ENCODE measurements at places on chromosomes 5 and 9.

- no peak for DNase-seq
Observed at GRCh38 chr5:57025961-57026360, 74.0 kb upstream of the MIER3 start.

GRCh38 chr9:88824711-88825110 lies 166.6 kb upstream of the S1PR3 start:
- DNase-seq = no peak

DNA sequence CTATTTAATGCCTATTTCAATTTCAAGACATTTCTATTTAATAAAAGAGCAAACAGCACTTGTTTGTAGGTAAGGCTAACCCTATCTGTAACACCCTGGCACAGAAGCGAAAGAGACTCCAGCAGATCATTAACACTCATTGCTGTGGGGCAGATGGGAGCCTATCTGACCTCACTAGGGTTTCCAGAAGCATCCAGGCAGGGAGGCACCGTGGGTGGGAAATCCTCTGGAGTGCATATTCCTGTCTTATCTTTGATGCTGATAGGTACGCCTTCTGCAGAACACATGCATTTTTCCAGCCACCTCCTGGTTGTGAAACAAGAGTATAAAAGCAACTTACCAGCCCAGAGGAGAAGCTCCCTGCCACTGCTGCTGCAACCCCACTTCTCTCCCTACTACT lies 233.7 kb downstream of the GLIS3 start:
- DNase-seq = no peak

DNA sequence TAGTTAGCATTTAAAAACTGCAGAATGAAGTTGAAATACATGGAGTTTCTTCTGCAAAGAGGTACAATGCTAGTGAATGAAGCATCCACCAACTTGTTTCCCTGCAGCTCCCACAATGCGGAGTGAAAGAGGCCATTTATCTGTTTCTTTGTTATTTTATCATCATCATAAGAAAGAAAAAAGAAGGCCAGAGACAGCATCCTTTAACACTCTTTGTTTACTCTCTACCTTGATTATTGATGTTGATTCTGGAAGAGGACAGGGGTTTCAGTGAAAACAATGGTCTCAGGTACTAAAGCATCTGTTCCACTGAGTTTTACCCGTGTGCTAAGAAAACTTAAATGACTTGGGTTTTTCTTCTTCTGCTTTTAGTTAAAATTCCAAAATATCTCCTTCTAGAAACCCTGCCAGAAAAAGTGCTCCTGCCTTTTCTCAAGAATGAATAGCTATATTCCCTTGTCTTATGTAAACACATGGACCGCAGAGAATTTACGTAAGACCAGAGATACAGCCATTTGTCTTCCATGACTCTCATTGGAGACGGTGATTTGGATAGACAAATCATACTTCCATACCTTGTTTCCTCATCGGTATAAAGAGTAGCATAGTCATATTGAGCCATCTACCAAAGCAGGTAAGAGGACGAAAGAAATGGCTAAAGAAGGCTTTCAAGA lies 81.1 kb downstream of the EFNA5 start:
- DNase-seq = no peak

DNA sequence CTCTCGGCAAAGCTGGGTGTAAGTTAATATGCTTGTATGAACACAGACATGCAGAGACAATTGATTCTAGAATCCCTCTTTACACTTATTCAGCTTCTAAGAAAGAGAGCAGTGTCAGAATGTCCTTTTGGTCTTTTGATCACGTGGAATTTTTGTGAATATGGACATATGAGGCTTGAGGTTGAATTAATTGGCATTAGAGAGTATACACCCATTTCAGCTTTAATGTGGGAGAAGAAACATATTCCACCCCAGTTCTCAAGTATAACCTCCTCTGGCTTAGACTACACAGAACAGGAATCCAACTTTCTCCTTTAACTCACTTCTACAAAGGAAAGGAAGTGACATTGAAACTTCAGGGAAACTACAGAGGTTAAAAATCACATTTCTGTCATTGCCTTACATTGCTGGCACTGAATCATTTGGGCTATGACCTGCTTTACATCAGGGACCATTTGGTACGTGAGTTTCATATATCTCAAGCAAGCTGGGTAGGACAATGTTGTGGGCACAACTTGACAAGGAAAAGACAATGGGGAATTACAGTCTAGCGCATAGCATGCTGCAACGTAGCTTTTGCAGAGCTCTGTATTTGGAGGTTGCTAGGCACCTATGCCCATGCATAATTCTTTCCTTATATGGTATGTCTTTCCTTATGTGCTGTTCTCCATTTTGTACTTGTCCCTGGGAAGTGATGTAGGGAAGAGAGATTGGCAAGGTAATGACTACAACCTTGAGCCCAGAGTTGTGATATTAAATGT lies 19.5 kb downstream of the DAB2 start:
- DNase-seq = no peak

GRCh38 chr5:73186976-73187375 lies 14.0 kb downstream of the TMEM174 start:
- no peak for DNase-seq
